ENCODE measurements at places on chromosomes 2 and 18.

- no peak for DNase-seq
Measured at GRCh38 chr2:221555494-221555846, 16.6 kb downstream of the EPHA4 start.

GRCh38 chr2:215771241-215771640 is 242.1 kb downstream of the MREG start:
- DNase-seq: no peak

GRCh38 chr2:176385219-176385759 is 116.0 kb downstream of the MTX2 start:
- DNase-seq: no peak

DNA sequence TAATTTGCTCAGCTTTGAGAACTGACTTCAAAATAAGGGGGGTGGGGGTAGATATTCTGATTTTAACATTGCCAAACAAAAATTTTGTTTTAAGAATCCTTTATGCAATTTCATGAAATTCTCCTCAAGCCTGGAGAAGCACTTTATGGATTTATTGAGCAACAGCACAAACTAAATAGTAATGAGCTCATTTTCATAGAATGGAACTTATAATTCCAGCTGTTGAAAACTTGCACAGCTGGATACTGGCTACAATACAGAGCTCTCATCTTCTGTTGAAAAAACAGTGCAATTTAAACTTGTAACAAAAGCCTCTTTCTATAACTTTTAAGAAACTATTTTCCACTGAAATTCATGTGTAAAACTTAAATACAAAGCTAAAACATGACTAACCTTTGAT is 137.6 kb upstream of the FN1 start:
- DNase-seq: no peak

- no peak for DNase-seq
Measured at GRCh38 chr2:232562515-232563151, 12.1 kb downstream of the EIF4E2 start.

GRCh38 chr2:160402997-160403979 is 90.3 kb downstream of the RBMS1 start:
- no peak for DNase-seq

DNA sequence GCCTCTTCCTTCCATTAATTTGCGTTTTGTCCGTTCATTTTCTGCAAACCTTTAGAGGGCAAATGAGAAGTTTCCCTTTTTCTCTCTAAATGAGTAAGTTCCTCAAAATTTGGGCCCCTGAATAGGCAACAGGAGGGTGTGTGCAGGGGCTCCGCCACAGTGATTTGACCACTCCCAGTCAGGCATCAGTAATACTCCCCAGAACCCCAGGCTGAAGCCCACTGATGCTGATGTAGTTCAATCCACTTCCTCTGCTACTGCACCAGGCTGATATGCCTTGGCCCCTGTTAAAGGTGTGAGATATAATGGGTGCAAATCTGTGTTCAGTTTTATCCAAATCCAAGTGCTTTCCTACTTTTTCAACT is 1150.0 kb downstream of the RPIA start:
- DNase-seq: no peak

DNA sequence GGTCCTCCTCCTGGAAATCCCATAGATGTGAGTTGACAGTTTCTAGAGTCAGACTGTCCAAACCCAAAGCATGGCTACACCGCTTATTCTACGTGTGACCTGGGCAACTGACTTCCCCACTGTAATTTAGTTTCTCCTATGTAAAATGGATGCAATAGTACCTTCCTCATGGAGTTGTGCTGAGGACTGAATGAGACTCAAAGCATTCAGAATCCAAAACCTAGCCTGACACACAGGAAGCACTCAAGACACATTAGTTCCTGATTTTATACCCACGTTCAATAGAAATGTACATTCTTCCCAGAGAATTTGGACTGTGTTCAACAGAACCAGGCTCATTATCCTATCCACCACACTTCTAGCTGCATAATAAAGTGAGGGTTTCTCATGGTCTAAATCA is 88.8 kb downstream of the STK39 start:
- DNase-seq: no peak

DNA sequence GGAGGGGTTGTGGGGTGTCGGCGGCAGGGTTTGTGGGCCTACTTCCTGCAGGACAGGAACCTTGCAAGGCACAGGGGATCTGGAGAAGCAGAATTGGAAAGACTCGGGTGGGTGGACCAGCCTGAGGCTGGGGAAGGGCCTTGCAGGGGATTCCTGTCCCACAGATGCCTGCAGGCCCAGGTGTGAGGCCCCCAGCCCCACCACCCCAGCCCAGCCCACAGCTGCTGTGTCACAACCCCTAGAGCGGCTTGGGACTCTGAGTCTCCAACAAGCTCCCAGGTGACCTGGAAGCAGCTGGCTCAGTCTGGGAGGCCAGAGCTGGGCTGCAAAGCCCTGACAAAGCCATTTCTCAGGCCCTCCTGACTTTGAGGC is 93.1 kb downstream of the ZFP36L2 start:
- DNase-seq: no peak
